Activated naive CD8-positive, alpha-beta T cell treated with anti-CD3 and anti-CD28 coated beads, Interleukin-2, amount 50 U/mL, for 16 hours (primary cell): ENCODE measurements at places on chromosomes 2 and 18.

DNA sequence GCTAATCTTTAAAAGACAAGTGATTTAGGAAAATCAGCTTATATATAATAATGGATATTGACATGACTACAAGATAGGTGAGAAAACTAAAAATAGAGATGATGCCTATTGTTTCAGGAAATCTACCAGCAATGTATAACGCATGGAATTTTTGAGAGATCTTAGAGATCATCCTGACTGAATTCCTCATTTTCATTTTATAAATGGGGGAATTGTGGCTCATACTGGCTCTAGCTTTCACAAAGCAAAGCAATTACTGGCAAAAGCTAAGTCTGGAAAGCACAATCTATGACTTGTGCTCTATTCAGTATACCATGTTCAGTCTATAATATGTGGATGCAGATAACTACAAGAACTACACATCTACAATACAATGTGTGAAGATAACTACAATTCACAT is 51.9 kb upstream of the FANCL start:
- DNase-seq: no peak

GRCh38 chr2:157015015-157015575 is 242.4 kb upstream of the GALNT5 start:
- DNase-seq: no peak

- no peak for DNase-seq
These were observed 23.4 kb downstream of the MGAT5 start for GRCh38 chr2:134277223-134277622.

DNA sequence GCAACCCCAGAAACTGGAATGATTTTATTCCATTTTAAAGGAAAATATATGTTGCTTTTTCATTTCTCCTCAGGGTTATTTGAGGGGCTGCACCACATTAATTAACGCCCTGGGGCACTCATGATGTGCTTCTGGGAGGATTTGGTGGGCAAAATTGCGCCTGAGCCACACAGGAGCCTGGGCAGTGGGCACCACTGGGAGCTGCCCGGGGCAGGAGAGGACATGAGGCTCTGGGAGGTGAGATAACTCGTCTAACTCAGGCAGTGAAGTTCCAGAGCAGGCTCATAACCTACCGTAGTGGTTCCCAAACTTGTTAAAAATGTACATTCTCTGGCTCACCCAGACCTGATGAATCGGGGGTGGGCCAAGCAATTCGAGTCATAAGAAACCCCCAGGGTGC is 68.3 kb downstream of the EDAR start:
- DNase-seq: no peak

DNA sequence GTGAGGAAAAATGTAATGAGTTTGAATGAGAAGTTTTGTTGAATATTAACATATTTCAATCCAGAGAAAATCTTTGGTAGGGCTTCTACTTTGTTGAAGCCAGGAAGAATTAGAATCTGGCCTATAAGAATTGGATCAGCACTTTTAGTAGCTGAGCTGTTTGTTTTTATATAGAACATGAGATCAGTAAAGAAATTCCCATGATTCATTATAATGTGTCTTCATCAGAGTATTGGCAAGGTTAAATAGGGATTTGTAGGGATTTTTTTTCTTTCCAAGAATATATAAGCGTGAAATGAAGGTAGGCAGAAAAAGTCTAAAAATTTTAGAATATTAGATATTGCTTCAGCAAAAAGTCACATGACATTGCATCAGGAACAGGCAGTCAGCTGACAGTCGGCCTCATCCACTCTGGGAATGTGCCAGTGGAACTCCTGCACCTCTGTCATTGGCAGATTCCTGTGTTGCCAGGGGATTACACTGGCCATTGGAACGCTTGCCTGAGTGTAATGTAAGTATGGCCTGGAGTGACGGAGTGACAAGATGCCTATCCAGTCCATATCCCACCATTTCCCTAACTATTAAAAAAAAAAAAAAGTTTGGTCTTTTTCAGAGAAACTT is 60.6 kb downstream of the SERTAD2 start:
- no peak for DNase-seq

- DNase-seq: no peak
These were observed 14.1 kb downstream of the MC4R start for GRCh38 chr18:60358516-60358915.

GRCh38 chr2:28067602-28068001 is 177.1 kb downstream of the BABAM2 start:
- no peak for DNase-seq

DNA sequence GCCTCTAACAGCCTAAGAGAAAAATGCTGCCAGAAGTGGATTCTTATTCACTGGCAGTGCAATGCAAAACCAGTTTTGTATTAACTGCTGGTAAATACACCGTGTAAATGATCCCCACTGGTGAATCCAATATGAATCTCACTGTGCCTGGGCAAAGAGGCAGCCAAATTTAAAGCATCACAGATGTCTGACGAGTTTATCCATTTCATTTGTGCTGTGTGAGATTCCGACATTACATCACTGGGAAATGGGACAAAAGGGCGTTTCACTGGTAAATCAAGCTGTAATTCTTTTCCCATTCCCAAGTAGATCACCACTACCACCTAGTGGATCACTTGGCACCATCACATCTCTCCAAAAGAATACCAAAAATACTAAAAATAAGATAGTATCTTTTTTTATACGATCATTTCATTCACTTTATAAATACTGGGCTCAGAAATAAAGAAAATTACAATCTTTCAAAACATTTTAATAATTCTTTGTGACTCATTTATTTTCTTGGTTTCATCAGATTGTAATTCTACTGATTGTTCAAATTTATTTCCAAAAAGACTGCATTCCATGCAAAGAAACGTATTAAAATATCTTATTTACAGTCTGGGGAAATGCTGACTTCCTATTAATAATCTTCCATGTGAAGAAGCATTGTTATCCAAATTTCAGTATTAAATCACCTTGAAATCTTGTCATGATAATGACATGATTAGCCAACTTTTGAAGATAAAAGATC is 125.6 kb downstream of the GRB14 start:
- DNase-seq: no peak

DNA sequence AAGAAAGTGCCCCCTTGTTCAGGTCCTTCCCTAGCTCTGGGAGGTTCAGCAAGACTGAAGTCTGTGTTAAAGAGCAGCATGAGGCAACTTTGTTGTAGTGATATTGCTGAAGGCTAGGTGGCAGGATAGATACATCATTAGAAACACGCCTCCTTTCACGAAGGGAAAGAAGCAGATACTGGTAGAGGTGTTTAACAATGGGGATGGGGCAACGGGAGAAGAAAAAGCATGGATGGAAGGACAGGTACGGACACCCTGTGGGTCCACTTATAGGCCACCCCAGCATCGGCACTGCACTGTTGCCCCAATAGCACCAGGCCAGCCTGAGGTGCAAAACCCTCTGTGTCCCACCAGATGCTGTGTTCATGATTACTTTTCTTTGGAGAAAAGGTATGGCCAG is 3.5 kb upstream of the IGFBP5 start:
- no peak for DNase-seq
